Esophagus mucosa (tissue), 1 donor: ENCODE measurements at places on chromosomes 12 and 14. TPM values are rescaled to one million over a fixed set of nuclear protein-coding genes. Genes with fewer than 3 reads are reported as not detected.

- no peak for ATAC-seq
Observed at GRCh38 chr12:124849382-124849781, 14.3 kb downstream of the SCARB1 start.

GRCh38 chr12:10829994-10830393 is 3.8 kb upstream of the TAS2R10 start:
- ATAC-seq: no peak

DNA sequence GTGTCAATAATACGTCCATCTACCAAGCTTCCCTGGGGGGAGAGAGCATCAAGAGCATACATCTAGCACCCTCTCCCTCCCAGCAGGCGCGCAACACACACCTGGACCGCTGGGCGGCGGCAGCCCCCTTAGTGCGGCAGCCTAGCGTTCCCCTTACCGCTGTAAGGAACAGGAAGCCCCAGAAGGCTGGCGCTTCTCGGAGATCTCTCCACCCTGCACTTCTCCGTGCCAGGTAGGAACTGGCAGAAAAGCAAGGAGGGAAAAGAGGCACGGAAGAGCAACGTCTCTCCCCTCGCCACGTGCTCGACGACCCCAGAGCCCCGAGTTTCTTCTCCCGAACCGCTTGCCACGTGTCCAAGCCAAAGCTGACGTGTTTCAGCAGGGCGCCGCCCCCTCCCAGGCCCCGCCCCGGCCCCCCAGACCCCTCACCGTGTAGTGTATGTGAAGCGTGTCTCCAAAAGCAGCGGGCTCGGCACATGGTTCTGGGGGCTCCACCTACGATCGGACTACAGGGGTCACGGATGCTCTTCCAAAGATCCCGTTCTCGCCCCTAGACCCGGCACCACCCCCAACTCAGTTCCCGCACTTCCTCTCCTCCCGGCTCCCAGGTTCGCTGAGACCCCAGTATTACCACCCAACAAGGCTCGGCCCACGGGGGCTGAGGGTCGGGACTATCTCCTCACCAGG is 532 bp downstream of the FKBP11 start:
- peak; percentile 74 for ATAC-seq

DNA sequence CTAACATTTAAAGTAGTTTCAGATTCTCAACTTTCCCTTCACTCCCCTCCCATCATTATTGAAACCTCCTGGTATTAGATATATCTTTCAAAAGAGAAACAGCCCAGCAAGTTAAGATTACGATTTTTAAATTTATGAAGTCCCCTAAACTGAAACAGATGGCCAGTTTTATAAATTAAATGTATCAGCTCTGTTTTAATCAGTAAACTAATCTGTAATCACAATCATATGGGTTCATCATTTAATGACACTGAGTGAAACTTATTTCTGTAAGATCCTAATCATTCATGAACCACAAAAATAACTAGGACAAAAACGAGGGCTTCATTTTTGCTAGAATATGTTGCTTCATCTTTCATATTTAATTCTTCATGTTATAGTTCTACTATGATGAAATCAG is 137.8 kb downstream of the EPS8 start:
- no peak for ATAC-seq

DNA sequence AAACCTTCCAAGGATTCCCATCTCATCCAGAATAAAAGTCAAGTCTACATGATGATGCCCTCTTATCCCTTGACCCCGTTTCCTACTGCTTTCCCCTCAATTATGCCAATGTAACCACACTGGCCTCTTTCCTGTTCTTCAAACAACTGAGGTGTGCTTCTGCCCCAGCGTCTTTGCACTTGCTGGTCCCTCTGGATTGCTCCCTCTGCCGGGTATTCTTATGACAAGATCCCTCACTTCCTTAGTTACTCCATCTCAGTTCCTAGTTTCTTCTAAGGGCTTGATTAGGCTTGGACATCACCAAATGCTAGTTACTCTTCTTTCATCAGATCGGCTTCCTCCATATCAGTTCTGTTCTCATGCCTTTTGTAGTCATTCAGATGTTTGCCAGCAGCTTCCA is 32.7 kb upstream of the PELI2 start:
- ATAC-seq: no peak

DNA sequence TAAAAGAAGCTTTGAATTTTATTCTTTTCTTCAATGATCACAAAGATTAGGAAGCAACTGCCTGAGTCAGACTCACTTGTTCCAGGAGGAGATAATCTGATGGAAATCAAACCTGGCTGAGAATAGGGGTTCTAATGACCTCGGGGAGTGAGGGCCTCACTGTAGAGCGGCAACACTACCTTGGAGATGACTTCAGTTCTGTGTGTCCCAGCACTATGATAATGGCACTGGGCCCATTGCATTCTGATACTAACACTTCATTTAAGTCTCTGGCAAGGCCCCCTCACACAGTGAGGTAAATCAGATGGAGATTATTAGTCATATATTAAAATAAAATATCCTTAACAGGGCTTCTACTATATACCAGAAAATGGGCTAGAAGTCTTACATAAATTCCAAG is 233.3 kb upstream of the EGLN3 start:
- no peak for ATAC-seq

DNA sequence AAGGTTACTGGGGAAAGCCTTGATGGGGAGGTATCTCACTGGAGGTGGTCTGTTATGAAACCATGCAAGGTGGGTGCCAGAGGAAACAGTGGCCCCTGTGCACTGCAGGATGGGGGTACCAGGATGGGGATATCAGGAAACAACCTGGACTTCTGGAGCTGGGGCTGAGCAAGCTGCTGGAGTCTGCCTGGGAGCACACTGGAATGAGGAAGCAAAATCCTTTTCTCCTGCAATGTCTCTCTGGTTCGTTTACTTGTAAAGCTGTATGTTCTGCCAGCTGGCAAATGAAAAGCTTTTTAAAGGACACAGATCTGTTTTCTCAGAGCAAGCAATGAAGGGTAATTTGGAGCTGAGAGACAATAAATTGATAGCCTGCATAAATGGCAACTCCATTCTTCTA is 23.2 kb upstream of the SERPINA1 start:
- ATAC-seq: no peak

DNA sequence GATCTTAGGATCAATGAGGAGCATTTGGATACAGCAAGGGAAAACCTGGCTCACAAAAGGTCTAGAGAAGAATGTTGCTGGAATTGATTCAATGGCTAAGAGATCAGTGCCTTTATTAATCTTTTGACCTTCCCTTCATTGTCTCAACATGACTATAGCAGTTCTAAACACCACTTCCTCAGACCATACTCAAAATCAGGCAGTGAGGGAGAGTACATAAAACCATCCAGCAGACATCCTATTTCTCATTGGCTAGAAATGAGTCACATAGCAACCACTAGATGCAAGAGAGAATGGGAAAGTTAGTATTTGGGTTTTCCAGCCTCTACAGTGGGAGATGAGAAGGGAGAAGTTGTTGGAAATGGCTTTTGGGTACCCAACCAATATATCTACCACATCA is 151.4 kb upstream of the NUDT4 start:
- no peak for ATAC-seq

GRCh38 chr12:75672200-75672599 is 160.8 kb upstream of the KRR1 start:
- no peak for ATAC-seq

- no peak for ATAC-seq
Observed at GRCh38 chr12:104698871-104699270, 242.1 kb downstream of the CHST11 start.

DNA sequence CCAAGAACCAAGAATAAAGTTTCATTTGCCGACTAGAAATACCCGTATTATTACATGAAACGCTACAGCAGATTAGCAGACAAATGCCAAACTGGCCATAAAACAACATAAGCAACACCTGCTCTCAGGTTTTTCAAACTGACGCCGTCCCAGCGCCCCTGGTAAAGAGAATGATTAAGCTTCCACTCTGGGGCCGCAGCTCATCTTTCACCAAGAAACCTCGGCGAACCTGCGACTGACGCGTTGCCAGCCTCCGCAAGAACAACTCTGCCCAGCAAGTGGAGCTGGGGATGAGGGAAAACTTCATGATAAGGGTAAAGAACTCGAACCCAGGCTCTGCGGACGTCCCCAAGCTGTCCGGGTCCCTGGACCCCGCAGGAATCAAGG is 530 bp downstream of the ARL1 start:
- ATAC-seq: no peak

DNA sequence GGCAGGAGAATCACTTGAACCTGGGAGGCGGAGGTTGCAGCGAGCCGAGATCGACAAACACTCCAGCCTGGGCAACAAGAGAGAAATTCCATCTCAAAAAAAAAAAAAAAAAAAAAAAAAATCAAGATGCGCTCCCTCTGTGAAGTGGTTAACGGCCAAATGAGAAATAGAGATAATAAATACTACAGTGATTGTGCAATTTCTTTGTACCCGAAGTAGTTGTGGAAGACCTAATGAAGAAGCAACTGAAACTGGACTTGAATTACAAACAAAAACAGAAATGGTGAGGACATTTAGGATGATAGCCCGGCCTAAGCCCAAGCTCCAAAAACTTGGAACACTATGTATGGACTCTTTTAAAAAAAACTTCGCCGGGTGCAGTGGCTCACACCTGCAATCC is 44.2 kb upstream of the CDK17 start:
- ATAC-seq: no peak

DNA sequence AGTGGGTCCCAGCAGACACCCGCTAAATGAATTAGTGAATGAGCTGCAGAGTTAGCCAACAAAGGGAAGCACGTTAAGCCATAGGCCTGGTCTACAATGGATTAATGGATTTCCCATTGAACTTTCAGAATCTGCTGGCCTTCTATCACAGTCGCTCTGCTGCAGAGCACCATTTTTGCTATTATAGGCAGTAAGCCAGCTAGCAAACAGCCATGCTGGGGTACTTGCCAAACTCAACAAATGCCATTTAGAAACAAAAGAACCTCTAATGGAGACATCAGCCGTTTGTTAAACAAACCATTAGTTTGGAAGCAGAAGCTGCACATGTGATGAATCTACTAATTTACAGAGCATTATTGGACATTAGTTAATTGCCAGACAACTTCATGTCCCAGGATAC is 181.1 kb upstream of the STXBP6 start:
- ATAC-seq: no peak

DNA sequence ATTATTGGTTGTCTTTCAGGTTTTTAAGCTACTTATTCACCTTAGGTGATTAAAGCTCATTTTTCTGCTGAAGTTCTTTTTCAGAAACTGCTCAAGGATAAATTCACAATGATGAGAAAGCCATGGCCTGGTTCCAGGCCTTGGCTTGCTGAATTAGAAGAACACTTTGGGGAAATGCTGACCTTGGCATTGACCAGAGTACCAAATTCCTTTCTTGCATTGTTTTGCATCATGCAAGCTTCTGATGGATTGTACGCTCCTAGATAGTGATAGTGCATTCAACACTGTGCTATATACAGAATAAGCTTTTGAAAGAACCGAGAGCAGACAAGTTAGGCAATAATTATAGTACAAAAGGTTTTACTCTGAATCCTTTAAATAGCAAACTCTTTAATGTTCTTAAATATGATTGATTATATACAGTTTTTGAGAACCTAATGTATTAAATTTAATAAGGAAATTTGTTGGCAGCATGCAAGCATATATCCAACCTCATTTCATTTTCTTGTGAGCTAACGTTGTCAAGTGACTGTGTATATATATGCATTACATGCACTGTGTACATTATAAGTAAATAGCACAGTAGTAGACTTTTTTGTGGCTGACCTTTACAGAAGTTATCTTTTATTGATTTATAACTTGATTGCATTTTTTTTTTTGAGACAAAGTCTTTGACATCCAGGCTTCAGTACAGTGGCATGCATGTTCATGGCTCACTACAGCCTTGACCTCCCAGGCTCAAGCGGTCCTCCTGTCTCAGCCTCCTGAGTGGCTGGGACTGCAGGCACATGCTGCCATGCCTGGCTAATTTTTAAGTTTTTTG is 99.2 kb downstream of the DIP2B start:
- peak; percentile 46 for ATAC-seq

- ATAC-seq: no peak
Observed at GRCh38 chr14:88848571-88848970, 24.1 kb downstream of the TTC8 start.

GRCh38 chr12:122293081-122293480 is 26.8 kb upstream of the VPS33A start:
- ATAC-seq: no peak

DNA sequence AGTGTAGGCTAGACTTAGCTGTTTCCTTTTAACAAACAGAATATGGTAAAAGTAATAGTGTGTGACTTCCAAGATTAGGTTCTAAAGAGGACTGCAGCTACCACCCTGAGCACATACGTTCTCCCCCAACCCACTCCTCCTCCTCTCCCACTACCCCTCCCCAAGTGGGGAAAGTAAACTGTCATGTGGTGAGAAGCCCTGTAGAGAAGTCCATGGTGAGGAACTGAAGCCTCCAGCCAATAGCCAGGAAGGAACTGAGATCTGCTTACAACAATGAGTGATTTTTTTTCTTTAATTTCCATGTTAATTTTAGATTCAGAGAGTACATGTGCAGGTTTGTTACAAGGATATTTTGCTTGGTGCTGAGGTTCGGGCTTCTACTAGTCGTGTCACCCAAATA is 57.0 kb upstream of the EGLN3 start:
- ATAC-seq: no peak

GRCh38 chr12:1147821-1148220 is 156.8 kb downstream of the ERC1 start:
- ATAC-seq: no peak

DNA sequence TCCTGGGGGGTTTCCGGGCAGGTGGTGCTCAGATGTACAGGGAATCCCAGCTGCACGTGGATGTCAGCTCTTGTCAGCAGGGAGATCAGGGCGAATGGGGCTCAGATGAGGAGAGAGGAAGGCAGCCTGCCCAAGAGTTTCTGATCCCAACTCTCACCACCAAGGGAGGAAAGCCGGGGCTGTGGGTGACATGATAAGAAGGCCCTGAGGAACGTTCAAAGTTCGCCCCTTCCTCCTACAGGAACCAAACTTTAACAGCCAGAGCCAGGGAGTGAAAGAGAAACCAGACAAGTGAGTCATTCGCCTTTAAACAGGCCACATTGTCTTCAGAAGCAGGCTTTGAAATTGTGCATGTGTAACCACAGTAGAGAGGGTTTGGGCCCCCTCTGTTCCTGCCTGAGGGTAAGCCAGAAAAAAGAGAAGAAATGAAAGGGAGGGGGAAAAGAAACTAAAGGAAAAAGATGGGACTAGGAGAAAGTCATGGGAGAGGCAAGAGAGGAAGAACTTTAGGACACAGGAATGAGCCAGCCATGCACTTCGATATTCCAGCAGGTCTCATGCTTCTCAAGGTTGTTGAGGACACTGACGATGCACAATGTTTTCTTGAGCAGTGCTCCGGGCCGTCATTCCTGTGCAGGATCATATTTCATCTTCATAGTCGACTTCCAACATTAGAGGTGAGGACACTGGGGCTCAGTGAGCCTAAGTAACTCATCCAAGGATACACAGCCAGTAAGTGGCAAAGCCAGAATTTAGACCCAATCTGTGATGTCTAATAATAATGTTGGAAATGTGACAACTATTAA is 691.4 kb upstream of the TBX3 start:
- ATAC-seq: peak; percentile 68

Gene GLIPR1L2
- 0.24 TPM for total RNA-seq

Gene KRT79
- total RNA-seq: 0.32 TPM

Gene LYZ
- total RNA-seq: 13.0 TPM

Gene RD3L
- total RNA-seq: not detected

Gene C1QL4
- total RNA-seq: not detected

Gene MORN3
- total RNA-seq: 0.08 TPM

Gene PLEKHG7
- 0.28 TPM for total RNA-seq
